Keratinocyte (primary cell): ENCODE measurements at places on chromosomes 1 and 21. TPM values are rescaled to one million over a fixed set of nuclear protein-coding genes. Genes with fewer than 3 reads are reported as not detected.

DNA sequence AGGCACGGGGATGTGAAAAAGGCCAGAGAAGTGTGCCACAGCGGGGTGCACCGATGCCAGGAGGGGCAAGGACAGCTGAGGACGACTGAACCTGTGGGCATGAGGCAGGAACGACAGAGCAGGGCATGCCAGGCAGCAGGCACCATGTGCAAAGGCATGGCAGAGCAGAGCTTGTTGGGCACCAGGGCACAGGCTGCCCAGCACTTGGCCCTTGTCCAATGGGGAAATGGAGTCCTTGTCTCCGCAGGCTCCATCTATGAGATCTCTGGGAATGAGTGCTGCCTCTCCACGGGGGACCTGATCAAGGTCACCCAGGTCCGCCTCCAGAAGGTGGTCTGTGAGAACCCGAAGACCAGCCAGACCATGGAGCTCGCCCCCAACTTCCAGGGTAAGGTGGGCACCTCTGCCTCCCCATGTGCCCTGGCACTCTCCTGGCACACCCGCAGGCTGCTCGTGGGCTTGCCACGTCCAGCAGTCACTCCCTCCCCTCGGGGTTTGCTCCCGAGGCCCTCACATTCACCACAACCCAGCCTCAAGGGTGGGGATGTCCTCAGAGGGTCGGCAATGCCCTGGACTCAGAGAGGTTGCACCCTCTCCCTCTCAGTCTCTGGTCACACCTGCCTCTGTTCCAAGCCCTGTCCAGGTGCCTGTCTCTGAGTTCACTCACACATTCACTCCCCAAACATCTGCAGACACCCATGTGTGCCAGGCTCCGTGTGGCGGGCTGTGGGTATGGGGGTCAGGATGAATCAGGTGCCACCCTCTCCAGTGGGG, 4.2 kb downstream of the THEMIS2 start:
- no peak for DNase-seq

The CLCA2 gene
- 276 to 518 TPM (median 407 TPM) in 3 replicates for polyA plus RNA-seq

GRCh38 chr21:42157606-42158310, 61.2 kb upstream of the ABCG1 start:
- no peak for DNase-seq

DNA sequence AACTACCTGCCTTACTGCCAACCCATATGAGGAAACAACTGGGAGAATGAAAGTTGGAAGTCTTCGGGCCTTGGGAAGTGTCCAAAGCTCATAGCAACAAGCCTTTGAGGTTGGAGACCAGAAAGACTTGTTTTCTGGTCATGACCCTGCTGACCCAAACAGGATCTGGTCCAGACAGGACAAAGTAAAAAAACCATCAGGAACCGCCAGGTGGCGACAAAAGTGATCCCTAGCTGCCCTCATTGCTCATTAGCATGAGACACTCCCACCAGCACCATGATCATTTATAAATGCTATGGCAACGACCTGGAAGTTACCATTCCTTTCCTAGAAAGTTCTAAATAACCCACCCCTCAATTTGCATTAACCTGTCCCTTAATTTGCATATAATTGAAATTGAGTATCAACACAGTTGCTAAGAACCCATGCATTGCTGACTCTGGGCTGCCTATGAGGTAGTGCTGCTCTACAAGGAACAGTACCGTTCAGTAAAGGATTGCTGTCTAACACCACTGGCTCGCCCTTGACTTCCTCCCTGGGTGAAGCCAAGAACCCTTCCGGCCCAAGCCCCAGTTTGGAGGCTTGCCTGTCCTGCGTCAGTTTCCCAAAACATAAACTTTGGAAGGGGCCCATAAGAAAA, 89.0 kb downstream of the URB2 start:
- DNase-seq: no peak

The ADAMTS4 gene
- 0.22 to 0.36 TPM (median 0.35 TPM) in 3 replicates for polyA plus RNA-seq

The ANGPTL3 gene
- polyA plus RNA-seq: not detected in 3 replicates

GRCh38 chr1:174040387-174040786, 18.2 kb upstream of the RC3H1 start:
- peak; percentile 45 for DNase-seq

- no peak for DNase-seq
Measured at GRCh38 chr1:38238294-38238693, 191.7 kb upstream of the POU3F1 start.

The MAP1LC3C gene
- polyA plus RNA-seq: not detected in 3 replicates

DNA sequence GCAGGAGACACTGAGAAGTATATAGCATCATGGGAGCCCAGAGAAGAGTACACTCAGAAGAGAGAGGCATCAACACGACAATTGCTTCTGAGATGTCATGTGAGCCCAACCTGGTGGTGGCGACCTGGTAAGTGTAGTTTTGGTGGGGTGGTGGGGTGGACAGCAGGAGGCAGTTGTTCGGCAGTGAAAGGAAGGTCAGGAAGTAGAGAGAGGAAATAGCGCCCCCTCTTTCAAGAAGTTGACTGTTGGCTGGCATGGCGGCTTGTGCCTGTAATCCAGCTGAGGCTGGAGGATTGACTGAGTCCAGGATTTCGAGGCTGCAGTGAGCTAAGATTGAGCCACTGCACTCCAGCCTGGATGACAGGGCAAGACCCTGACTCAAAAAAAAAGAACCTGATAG, 12.6 kb downstream of the RSPO1 start:
- DNase-seq: no peak

DNA sequence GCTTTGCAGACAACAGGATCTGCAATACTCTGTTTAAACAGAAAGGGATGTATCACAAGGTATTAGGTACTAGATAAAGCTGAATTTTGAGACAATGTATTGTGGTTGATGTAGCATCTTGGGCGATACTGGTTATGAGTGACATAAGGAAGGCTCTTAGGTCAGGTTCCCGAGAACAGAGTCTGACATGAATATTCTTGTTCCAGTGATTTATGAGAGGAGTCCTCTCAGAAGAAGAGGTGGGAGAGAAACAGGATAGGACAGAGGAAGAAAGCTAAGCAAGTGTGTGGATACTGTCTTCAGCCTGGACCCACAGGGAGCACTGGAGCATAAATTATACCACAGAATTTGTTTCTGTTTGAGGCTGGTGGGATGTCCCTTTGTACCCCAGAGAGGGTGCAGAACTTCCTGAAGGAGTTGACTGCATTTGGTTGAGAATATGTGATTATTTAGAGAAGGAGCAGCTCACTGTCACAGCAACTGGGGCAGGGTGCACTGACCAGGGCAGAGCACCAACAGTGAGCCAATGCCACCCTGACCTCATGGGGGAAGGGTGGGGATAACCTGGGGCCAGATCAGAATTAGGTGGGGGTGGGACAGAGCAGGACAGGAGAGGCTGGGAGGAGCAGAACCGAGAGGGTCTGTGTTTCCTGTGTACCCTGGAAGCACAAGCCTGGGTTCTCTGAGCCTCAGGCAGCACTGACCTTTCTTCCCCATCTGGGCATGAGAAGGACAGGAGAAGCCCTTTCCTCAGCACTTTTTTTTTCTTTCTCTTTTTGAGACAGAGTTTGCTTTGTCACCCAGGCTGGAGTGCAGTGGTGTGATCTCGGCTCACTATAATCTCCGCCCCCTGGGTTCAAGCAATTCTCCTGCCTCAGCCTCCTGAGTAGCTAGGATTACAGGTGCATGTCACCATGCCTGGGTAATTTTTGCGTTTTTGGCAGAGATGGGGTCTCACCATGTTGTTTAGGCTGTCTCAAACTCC, 36.3 kb upstream of the SLC6A9 start:
- no peak for DNase-seq

GRCh38 chr1:77539519-77540142, 142.8 kb downstream of the ZZZ3 start:
- peak; percentile 59 for DNase-seq

The SYTL1 gene
- polyA plus RNA-seq: 15.5 to 34.0 TPM (median 15.6 TPM) in 3 replicates

DNA sequence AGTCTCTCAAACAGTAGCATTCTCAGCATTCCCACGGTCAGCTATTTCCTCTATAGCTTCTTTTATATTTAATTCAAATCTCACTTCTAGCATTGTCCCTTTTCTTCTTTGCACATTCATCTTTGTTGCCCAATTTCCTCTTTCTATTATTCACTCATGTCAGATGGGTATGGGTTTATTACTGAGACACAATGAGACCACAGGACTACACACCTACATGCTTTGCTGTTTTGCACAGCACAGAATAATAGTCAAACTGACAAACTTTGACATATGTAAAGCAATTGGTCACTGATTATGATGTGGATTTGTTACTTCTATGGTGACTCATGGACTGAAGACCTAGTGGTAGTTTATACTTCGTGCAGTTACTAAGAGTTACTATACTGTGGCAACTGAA, 5.8 kb upstream of the CD1C start:
- no peak for DNase-seq

- DNase-seq: no peak
Measured at GRCh38 chr21:31848326-31848985, 24.4 kb upstream of the HUNK start.

DNA sequence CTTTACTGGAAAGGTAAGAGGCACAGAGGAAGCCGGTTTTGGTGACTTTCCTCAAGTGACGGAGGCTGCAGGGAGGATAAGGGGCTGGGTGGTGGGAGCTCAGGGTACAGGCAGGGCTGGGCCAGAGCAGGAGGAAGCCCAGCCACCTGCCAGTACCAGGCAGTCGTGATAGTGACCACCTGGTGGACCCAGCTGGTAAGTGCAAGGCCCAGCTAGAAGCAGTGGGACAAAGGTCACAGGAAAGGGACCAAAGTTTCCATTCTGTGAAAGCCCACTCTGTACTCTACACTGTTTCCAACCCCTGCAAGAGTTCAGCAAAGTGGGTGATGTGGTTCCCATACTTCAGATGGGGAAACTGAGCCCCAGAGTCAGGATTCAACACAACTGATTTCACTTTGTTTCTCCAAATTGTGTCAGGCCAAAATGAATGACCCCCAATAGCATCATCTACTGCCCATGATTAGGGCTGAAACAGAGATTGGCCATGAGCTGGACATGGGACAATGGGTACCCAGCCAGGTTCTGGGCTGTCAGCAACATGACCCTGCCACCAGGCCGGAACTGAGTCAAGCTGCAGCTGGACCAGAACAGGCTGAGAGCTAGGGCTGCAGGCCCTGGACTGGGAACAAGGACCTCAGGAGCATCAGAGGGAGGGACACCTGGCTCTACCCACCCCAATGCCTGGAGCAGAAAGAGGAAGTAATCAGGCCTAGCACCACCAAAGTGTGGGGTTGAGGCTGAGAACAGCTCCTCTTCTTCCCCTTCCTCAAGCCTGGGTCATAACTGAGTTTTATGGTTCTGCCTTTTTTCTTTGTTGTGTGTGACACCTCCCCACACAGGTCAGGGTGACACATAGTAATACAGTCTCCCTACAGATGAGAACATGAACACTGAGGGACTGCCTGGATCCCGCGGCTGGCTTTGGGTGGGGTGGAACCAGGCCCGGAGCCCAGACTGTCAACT, 50.2 kb downstream of the KCNN3 start:
- no peak for DNase-seq

- DNase-seq: no peak
Measured at GRCh38 chr1:1033009-1033587, 13.2 kb downstream of the AGRN start.

DNA sequence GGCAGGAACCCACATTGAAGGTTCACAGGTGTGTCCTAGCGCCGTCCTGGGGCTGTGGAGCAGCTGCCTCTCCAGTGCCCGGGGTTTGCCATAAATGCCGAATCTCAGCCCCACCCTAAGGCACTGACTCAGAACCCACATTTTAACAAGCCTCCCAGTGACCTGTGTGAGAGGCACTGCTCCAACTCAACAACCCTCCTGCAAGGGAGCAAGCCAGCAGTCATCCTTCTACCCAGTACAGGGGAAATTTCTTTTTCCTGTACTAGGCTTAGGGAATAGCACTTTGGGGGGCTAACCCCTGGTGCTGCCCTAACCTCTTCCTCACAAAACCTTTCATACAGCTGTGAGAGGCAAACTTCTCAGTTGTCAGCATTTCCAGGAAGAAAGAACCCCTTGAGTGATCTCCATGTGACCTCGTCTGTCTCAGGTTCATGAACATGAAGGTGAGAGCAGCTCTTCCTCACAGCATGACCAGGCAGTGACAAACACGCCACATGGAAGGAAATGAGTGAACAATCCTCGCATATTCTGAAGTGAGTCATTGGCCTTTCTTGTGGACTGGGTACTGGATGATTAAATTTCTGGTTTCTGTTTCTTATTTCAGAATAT, 11.4 kb upstream of the BCAR3 start:
- DNase-seq: peak; percentile 93

The KLHDC9 gene
- 0.32 to 0.73 TPM (median 0.54 TPM) in 3 replicates for polyA plus RNA-seq

The FABP3 gene
- 0.29 to 0.59 TPM (median 0.58 TPM) in 3 replicates for polyA plus RNA-seq

DNA sequence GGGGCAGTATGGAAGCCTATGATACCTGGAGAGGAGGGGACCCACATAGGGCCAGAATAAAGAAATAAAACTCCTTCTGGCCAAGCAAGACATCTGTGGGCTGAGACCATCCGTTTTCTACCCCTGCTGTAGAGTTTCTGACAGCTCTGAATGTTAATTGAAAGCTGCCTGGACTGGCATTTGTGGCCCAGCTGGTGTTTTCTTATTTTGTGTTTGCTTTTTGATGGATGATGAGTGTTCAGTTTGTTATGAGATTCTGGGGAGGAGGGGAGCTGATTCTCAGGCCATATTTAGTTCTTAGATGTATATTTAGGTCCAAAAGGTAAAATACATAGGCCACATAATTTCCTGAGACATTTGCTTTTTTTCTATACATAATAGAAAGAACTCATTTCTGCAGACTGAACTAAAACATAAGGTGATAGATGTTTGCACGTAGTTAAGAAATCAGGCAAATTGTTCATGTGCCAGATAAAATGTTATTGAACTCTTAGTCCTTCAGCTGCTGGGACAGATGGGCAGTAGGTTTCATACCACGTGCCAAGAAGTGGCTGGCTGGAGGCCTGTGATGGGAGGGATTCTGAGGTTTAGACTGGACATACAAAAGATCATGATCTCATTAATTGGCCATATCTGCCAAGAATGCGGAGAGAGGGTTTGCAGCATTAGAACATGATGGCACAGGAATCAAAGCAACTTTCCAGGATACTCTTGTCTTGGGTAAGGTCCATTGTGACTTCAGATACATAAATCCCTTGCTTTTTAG, 54.1 kb downstream of the DSCAM start:
- DNase-seq: no peak

- no peak for DNase-seq
Measured at GRCh38 chr1:197980457-197980856, 63.3 kb downstream of the LHX9 start.

DNA sequence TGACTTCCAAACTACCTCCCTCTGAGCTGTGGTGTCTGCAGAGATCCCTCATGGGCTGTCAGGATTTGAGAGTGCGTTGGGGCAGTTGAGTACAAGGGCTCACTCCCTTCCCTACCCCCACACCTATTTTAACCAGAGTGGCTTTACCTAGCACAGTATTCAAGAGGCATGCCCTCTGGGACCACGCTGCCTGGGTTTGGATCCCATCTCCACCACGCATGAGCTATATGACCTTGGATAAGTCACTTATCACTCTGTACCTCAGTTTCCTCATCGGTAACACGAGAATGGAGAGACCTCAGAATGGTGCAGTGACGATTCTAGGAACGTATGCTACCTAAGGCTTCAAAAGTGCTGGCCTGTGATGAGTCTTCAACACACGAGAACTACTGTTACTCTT, 147.3 kb upstream of the WNT4 start:
- DNase-seq: no peak

GRCh38 chr1:60886793-60887331, 195.5 kb upstream of the NFIA start:
- no peak for DNase-seq

- DNase-seq: no peak
Measured at GRCh38 chr1:206534552-206534951, 27.2 kb downstream of the RASSF5 start.

- DNase-seq: no peak
Measured at GRCh38 chr1:10838541-10838940, 42.1 kb upstream of the CASZ1 start.

The KIF17 gene
- polyA plus RNA-seq: 0.90 to 1.2 TPM (median 1.1 TPM) in 3 replicates
